ENCODE measurements at places on chromosomes 13 and 19. TPM values are rescaled to one million over a fixed set of nuclear protein-coding genes. Genes with fewer than 3 reads are reported as not detected.

GRCh38 chr19:34841780-34842179 lies 68.8 kb upstream of the ZNF599 start:
- H3K4me3 ChIP-seq = no peak overlapping the region
- peaks cover 77% of the 10 kb centered on the region for H3K27me3 ChIP-seq
- DNase-seq = no peak
- H3K4me1 ChIP-seq = no peaks in the 10 kb centered on the region
- H3K27ac ChIP-seq = no peak overlapping the region
- no peaks in the 10 kb centered on the region for H3K36me3 ChIP-seq

The LRRC8E gene
- 24.4 TPM for total RNA-seq

DNA sequence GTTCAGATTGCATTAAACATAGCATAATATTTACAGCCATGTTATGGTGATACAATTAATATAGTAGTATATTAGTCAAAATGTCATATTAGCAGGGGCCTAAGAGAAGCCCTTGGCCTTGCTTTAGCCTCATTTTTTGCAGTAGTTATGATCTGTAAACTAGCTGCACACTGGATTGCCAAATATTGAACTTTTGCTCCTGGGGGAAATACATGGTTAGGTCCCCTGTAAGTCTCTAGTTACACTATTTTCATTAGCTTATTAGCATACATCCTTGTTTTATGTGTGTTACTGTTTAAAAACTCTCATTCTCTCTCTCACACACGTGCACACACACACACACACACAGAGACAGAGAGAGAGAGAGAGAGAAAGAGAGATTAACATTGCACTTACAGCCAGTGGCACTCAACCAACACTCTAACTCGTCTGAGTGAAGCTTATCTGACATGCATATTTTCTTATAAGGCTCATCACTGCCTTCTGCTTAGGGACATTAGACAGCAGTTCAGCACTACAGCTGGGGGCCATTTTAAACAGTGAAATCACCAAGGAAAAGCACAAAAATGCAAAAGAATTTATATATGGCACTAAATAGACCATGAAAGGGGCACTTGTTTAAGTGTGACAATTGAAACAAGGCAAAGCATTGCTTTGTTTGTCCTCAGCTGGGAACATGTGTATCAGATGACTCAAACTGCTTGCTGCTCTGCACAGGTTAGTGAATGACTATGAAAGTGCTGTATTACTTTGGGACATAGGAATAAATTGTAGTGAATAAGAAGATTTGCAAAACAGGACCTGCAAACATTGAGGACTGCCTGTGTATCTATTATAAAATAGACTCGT lies 278.7 kb downstream of the GPC6 start:
- no peak overlapping the region for H3K27ac ChIP-seq
- H3K4me3 ChIP-seq = no peak overlapping the region
- no peak for DNase-seq
- H3K36me3 ChIP-seq = no peaks in the 10 kb centered on the region
- H3K4me1 ChIP-seq = no peaks in the 10 kb centered on the region

The CYP2S1 gene
- total RNA-seq = 6.8 TPM

DNA sequence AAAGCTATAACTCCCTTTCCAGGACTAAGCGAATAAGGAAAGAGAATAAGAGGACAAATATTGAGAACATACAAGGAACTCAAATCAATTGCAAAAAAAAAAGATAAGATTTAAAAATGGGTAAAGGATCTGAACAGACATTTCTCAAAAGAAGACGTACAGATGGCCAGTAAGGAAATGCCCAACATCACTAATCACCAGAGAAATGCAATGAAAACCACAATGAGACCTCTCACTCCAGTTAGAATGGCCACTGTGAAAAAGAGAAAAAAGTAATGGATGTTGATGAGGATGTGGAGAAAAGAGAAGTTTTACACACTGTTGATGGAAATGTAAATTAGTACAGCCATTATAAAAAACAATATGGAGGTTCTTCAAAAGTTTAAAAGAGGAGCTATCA lies 63.8 kb downstream of the VWA8 start:
- H3K36me3 ChIP-seq = no peaks in the 10 kb centered on the region
- H3K4me3 ChIP-seq = no peak overlapping the region
- no peak for DNase-seq
- no peaks in the 10 kb centered on the region for H3K27me3 ChIP-seq

DNA sequence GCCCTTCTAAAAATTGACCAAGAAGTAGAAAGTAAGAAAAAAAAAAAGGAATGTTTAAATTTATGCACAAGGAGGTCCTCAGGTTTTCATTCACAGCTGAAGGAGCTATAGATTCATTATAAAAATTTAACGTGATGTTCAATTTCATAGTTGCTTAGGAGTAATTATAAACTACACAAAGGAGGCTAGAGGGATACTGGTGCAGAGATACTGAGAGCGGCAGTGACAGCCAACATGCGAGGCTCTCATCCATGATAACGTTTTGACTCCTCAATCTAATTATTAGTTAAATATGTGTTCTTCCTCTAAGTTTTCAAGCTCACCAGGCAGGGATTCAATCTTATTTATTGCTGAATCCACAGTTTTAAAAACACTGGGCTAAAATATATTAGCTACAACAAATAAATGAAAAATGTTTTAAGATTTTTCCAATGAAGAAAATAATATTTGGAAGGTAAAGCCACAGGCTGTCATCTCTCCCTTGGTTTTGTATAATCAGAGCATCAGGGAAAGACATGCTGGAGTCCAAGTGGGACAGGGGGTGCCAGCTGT lies 49.8 kb upstream of the TRPC4 start:
- no peak overlapping the region for H3K27ac ChIP-seq
- H3K36me3 ChIP-seq = no peaks in the 10 kb centered on the region

The MUC16 gene
- total RNA-seq = 75.0 TPM

DNA sequence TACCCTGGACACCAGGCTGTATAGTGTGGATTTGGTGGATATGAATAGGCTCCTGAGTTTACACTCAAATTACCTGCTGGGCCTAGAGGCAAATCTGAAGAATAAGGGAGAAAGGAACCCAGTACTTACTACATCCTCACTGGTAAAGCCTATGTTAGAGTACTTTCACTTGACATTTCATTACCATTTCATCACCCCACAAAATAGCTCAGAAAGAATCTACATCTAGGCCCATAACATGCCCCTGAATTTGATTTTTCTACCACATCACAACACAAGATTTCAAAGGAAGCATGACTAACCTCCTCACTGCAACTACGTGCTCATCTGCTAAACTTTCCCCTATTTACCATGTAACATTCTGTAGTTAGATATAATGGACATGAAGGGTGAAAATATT lies 43.3 kb downstream of the VWA8 start:
- DNase-seq = no peak
- no peak overlapping the region for H3K27ac ChIP-seq
- no peak overlapping the region for H3K4me3 ChIP-seq
- no peaks in the 10 kb centered on the region for H3K27me3 ChIP-seq
- no peaks in the 10 kb centered on the region for H3K4me1 ChIP-seq
- H3K36me3 ChIP-seq = no peaks in the 10 kb centered on the region

The OR7A5 gene
- total RNA-seq = not detected

DNA sequence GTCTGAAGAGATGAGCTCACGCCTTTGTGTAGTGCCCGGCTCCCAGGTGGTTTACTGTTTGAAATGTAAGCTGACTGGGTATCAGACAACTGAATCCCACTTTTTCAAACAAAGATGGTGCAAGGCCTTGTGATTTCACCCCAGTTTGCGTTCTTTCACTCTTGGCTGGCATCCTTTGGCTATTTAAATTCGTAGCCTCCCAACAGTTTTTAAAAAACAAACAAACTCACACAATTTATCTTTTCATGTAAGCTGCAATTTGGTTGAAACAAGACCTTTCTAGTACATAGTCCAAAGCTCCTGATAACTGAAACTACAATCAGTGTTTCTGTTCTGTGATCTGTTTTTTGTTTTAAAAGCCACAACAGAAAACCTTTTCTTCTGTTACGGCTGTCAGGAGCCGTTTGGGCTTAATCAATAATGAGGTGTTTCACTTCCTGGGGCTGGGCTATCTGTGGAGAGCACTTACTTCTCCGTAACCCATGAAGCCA lies 65.1 kb upstream of the NPAS1 start:
- no peaks in the 10 kb centered on the region for H3K27me3 ChIP-seq
- no peak for DNase-seq
- peaks cover 6% of the 10 kb centered on the region for H3K36me3 ChIP-seq

The GIPR gene
- total RNA-seq = 5.8 TPM

DNA sequence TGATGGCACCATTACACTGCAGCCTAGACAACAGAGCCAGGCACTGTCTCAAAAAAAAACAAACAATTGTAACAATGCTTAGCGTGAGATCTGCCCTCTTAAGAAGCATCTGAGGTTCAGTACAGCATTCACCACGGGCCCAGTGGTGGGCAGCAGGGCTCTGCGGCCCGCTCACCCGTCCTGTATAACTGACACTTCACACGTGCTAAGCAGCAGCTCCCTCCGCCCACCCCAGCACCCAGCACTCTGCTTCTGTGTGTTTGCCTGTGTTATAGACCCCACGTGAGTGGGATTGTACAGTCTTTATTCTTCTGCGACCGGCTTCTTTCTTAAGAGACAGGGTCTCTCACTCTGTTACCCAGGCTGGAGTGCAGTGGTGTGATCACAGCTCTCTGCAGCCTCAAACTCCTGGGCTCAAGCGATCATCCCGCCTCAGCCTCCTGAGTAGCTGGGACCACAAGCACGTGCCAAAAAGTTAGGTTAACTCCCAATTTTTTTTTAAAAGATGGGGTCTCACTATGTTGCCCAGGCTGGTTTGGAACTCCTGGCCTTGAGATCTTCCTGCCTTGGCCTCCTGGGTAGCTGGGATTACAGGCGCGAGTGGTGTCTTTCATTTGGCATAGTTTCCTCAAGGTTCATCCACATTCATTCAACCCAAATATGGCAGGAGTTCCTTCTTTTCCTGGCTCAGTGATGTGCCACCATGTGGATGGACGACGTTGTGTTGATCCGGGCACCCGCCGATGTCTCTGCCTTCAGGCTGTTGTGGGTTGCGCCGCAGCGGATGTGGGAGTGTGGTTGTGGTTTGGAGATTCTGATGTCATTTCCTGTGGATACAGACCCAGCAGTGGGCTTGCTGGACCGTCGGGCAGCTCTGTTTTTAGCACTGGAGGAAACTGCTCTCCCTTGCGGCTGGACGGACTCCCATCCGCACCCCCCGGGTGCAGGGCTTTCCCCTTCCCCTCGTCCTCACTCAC lies 170.0 kb downstream of the KDM4B start:
- H3K4me1 ChIP-seq = no peaks in the 10 kb centered on the region
- no peak overlapping the region for H3K27ac ChIP-seq
- H3K36me3 ChIP-seq = no peaks in the 10 kb centered on the region
- no peak for DNase-seq

GRCh38 chr13:106815545-106815944 lies 247.6 kb upstream of the ARGLU1 start:
- H3K4me3 ChIP-seq = no peak overlapping the region
- DNase-seq = no peak
- no peak overlapping the region for H3K27ac ChIP-seq
- no peaks in the 10 kb centered on the region for H3K36me3 ChIP-seq
- H3K27me3 ChIP-seq = no peaks in the 10 kb centered on the region

The ZC3H4 gene
- total RNA-seq = 41.6 TPM
